ENCODE measurements at places on chromosomes 3 and 15. TPM values are rescaled to one million over a fixed set of nuclear protein-coding genes. Genes with fewer than 3 reads are reported as not detected.
A peak's percentile ranks its signal among the peaks of the same experiment; 100 is the strongest.

GRCh38 chr3:141526709-141527108 is 39.9 kb downstream of the RASA2 start:
- no peak overlapping the region for H3K4me3 ChIP-seq
- H3K27ac ChIP-seq = no peak overlapping the region
- H3K36me3 ChIP-seq = no peaks in the 10 kb centered on the region
- no peak for DNase-seq
- H3K27me3 ChIP-seq = no peaks in the 10 kb centered on the region
- peaks cover 17% of the 10 kb centered on the region for H3K4me1 ChIP-seq

GRCh38 chr3:134356411-134357040 is 17.7 kb downstream of the AMOTL2 start:
- no peaks in the 10 kb centered on the region for H3K27me3 ChIP-seq
- no peak for DNase-seq
- H3K4me1 ChIP-seq = peaks cover 93% of the 10 kb centered on the region

LMOD3 gene
- total RNA-seq = not detected

PGBD4 gene
- 5.2 TPM for total RNA-seq

DNA sequence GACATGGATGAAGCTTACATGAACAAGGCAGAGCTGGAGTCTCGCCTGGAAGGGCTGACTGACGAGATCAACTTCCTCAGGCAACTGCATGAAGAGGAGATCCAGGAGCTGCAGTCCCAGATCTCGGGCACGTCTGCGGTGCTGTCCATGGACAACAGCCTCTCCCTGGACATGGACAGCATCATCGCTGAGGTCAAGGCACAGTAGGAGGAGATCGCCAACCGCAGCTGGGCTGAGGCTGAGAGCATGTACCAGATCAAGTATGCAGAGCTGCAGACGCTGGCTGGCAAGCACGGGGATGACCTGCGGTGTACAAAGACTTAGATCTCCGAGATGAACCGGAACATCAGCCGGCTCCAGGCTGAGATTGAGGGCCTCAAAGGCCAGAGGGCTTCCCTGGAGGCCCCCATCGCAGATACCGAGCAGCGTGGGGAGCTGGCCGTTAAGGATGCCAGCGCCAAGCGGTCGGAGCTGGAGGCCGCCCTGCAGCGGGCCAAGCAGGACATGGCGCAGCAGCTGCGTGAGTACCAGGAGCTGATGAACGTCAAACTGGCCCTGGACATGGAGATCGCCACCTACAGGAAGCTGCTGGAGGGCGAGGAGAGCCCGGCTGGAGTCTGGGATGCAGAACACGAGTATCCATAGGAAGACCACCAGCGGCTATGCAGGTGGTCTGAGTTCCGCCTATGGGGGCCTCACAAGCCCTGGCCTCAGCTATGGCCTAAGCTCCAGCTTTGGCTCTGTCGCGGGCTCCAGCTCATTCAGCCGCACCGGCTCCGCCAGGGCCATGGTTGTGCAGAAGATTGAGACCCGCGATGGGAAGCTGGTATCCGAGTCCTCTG is 77.6 kb downstream of the CLDN11 start:
- no peaks in the 10 kb centered on the region for H3K36me3 ChIP-seq
- DNase-seq = peak; percentile 69
- H3K27ac ChIP-seq = no peak overlapping the region

ATP13A5 gene
- 0.66 TPM for total RNA-seq
